ENCODE measurements at places on chromosomes 4 and X.

- no peak for DNase-seq
Measured at GRCh38 chr4:95102162-95102790, 344.5 kb downstream of the BMPR1B start.

DNA sequence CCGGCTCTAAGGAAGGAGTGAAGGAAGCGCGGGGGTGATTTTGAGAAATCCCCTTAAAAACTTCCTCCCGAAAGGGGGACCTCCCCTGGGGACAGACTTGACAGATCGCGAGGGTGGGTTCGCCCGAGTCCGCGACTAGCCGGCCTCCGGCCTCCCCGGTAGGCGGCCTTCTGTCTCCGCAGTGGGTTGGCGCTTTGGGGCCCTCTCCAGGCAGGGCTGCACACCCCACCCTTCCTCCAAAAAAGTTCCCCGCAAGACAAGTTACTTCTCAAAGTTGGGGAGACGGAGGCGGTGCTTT, 24.8 kb downstream of the HOPX start:
- DNase-seq = no peak

DNA sequence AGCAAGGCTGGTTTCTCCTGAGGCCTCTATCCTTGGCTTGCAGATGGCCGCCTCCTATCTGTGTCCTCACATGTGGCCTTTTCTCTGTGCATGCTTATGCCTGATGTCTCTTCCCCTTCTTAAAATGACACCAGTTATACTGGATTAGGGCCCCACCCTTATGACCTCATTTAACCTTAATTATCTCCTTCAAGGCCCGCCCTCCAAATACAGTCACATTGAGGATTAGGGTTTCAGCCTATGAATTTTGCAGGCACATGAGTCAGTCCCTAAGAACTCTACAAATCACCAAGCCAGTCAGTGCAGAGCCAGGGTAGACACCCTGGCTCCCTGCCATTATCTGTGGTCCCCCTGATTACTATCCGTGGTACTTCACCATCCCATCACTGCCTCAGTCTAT, 51.6 kb downstream of the MAML3 start:
- DNase-seq = no peak

DNA sequence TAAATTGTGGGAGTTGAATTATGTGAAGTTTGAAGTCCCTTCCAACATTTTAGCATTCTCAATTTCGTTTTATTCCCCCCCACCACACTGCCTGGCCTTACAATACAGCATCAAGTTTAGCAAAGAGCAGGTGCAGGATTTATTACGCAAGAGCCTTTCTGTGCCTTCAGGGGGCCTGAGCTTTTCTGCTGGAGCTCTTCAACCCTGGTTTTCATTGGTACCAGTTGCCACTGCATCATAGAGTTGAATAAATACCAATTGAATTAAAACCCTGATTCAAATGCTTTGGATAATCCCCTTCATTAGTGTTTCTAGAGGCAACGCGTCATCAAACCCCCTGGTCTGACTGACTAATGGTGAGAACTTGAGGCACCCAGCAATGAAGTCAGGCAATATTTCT, 43.6 kb upstream of the KIT start:
- no peak for DNase-seq

GRCh38 chr4:59195839-59196238, 2004.3 kb upstream of the ADGRL3 start:
- no peak for DNase-seq

DNA sequence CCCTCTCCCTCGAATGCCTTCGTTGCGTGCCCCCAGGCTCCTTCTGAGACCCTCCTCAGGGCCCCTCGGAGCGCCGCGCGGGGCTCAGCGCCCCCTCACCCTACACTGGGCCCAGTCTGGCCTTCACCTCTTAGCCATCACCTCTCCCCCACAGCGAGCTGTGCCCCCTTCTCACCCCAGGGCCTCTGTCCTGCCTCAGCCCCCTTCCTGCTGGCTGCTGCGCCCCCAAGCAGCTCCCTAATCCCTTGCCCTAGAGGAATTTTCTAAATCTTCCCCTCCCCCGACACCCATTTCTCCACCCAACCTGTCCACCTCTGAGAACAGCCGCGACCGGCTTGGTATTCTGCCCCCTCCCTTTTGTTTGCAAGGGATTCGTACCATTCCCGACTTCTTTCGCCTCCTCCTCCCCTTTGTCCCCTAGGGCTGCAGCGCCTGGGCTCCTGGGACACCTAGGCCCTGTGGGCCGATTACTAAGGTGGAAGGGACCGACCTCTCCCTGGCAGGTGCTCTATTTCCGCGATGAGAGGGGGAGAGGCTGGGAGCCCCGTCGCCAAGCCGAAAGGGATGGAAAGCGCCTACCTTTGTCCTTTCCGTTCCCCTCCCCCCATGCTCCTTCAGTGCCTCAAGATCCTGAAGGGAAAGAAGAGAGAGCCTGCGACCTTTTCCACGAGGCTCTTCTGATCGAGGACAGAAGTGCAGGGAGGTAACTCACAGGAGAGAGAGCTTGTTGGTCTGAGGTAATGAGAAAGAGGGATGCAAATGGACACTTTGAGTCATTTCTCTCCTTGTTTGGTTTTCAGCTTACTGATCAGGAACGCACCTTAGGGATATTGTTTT, 10.9 kb downstream of the DLG3 start:
- peak; percentile 19 for DNase-seq

DNA sequence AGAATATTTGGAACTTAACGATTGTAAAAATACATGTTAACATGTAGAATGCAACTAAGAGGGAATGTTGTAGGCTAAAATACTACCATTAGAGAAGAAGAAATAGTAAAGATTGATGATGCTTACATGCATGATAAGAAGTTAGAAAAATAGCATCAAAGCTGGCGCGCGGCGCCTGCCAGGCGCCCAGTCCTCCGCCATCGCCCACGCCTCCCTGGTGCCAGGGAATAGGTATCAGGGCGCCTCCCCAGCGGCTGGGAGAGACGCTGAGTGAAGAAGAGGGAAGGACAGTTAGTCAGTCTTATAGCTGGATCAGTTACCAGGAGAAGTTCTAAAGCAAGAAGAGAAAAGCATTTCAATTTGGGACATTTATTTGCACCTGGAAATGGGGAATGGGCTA, 36.0 kb downstream of the NSUN7 start:
- no peak for DNase-seq

- no peak for DNase-seq
Measured at GRCh38 chrX:132668178-132668577, 179.3 kb upstream of the MBNL3 start.

- DNase-seq = no peak
Measured at GRCh38 chr4:74376888-74377483, 12.0 kb downstream of the EREG start.
